ENCODE measurements at places on chromosomes 5 and 9. TPM values are rescaled to one million over a fixed set of nuclear protein-coding genes. Genes with fewer than 3 reads are reported as not detected.

DNA sequence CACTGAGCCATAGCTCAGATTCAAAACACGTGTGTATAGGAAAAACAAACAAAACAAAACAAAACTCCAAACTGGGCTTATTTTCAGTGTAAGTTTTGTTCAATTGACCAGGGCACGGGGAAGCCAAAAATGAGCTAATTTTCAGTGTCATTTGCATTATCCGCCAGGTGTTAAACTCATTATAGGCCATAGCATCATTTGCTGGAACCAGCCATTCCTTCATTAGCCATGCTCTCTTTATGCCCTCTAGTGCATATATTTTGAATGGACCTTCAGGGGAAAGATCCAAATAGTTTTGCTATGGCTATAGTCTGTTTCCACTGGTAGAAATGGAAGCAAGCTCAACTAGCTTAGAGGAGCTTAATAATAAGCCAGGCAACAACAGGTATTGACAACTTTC, 1205.2 kb upstream of the DMAC1 start:
- peak; percentile 16 for DNase-seq

Gene NOTCH1
- polyA plus RNA-seq = 41.8 TPM

DNA sequence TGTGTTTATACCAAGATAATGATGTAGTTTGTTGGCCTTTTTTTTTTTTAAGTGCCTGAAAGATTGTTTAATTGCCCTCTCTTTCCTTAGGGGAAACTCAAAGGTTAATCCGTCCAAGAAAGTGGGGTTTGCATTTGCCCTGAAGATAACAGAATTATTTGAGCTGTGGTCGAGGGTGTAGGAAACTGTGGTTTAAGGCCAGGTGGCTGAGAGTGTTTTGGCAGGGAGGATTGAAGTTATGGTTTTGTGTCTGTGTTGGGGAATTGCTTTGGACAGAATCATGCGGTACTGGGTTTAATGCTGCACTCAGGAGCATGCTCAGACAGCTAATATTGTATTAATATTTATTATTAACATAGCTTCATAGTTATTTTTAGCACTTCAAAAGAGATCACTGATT, 509.8 kb downstream of the EBF1 start:
- no peak for DNase-seq

Gene TRPM6
- polyA plus RNA-seq = 0.61 TPM

- DNase-seq = no peak
These were observed 315.8 kb upstream of the POU5F2 start for GRCh38 chr5:94057217-94057616.

- no peak for DNase-seq
These were observed 126.2 kb upstream of the PLCXD3 start for GRCh38 chr5:41636605-41637004.

DNA sequence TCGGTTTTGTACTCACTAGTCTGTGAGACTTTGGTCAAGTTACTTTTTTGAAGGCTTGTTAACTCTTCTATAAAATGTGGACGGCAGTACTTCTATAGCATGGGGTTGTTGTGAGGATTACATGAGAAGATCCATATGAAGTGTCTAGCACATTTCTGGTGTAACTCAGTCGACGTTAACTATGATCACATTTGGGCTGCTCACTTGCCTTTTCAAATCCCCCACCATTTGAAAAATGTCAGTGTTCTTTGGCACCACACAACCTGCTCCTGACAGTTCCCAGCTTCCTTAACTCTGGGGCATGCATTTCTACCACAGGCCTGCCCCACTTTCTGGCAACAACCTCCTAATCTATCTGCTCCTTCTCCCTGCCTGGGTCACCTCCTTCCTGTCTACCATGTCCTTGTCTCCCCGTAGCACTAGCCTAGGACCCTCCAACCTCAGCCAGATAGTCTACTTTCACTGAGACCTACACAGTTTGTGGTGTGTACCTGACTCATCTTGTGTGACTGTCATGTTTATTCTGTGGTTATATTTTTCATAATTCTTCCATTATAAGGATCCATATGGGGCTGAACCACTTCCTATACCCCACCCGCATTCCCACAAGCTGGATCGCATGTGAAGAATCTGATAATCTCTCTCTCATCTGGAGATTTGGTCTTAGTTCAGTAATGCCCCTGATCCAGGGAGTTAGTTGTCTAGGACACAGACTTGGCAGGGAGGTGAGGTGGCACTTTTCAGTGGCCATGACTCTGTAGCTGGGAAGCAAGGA, 30.2 kb upstream of the BASP1 start:
- no peak for DNase-seq

DNA sequence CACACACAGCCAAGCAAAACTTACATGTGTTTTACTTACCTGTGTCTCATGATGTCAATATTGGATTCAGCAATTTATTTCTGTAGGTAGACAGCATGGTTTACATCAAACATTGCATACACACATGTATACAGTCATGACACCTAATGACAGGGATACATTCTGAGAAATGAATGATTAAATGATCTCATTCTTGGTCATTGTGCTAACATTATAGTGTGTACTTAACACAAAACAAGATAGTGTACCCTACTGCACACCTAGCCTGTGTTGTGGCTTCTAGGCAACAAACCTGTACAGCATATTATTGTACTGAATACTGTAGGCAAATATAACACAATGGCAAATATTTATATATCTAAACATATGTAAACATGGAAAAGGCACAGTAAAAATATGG, 28.0 kb downstream of the ISOC1 start:
- no peak for DNase-seq

Gene MCTP1
- polyA plus RNA-seq = 7.8 TPM

Gene KCNV2
- polyA plus RNA-seq = 0.10 TPM

GRCh38 chr9:100472788-100473275, at the start of gene TMEFF1:
Gene TMEFF1, plus strand, starts transcription at chr9:100473149. Its CDS starts 396 bp downstream, at chr9:100473545.
- DNase-seq = peak; percentile 62

Gene PCDHGB6
- 6.8 TPM for polyA plus RNA-seq

- no peak for DNase-seq
These were observed 78.7 kb downstream of the ACTL7B start for GRCh38 chr9:108776920-108777639.

GRCh38 chr5:54717870-54718269, 200.3 kb downstream of the SNX18 start:
- no peak for DNase-seq

GRCh38 chr9:114034661-114035062, 43.4 kb downstream of the AMBP start:
- no peak for DNase-seq

Gene DMRT3
- 2.6 TPM for polyA plus RNA-seq

- DNase-seq = no peak
These were observed 75.6 kb downstream of the TLR4 start for GRCh38 chr9:117779760-117780159.

GRCh38 chr5:66612226-66612625, 16.0 kb downstream of the MAST4 start:
- no peak for DNase-seq

Gene ECSCR
- polyA plus RNA-seq = 21.7 TPM

Gene PRDM9
- not detected for polyA plus RNA-seq

DNA sequence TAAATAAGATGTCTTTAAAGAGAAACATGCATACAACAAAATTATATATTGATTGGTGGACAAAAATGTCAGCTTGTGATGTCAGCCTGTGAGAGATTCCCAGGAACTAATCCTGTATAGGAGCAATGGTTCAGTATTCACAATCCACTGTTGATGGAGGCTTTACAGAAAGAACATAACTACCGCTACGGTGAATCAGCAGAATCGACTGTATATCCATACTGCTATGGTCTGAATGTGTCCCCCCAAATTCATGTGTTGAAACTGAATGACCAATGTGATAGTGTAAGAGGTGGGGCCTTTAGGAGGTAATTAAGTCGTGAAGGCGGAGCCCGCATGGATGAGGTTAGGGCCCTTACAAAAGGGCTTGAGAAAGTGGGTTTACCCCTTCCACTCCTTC, 40.4 kb upstream of the TBC1D2 start:
- DNase-seq = no peak

- no peak for DNase-seq
These were observed 83.8 kb upstream of the ERCC6L2 start for GRCh38 chr9:95791695-95792094.

- DNase-seq = no peak
These were observed 57.6 kb downstream of the PPP2R2B start for GRCh38 chr5:146820987-146821386.
